ENCODE measurements at places on chromosomes 1 and 21.

- DNase-seq = no peak
Observed at GRCh38 chr1:154148807-154149206, 6.1 kb downstream of the NUP210L start.

DNA sequence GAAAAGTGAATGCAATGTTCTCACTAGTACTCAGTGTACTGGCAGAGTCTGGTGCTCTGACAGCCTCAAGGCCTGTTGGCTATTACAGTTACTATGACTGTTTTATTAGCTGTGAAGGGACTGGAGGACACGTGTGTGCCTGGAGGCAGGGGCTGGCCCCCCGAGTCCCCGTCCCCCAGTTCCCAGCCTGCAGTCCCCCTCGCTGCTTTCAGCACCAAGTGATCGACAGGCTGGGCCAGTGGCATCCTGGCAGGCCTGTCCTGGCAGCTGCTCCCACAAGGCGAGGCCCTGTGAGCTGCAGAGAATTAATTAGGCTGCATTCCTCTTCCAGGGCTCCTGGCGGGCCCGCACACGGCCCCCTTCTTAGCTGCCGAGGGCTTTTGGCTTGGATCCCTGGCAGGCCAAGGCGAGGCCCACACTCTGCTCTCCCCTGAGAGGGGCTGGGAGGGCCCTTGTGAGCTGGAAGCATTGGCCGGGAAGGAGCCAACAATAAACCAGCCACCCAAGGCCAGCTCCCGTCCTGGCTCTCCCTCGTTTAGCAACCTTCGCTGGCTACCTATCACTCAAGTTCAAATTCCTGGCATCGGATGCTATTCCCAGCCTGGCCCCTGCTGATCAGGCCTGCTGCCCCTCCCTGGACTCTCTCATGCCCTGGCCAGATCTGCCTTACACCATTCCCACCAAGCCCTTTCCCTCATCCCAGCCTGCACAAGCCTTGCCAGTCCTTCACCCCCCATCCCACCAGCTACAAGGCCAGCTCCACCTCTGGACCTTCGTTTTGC, 9.8 kb downstream of the EDN2 start:
- no peak for DNase-seq

GRCh38 chr1:177615251-177615650, 354.6 kb downstream of the SEC16B start:
- DNase-seq = no peak

GRCh38 chr1:171803045-171803444, 21.6 kb downstream of the METTL13 start:
- DNase-seq = no peak

GRCh38 chr1:23099171-23099536, 69.5 kb downstream of the LUZP1 start:
- no peak for DNase-seq

- DNase-seq = no peak
Observed at GRCh38 chr1:65208563-65208973, 60.6 kb downstream of the AK4 start.

DNA sequence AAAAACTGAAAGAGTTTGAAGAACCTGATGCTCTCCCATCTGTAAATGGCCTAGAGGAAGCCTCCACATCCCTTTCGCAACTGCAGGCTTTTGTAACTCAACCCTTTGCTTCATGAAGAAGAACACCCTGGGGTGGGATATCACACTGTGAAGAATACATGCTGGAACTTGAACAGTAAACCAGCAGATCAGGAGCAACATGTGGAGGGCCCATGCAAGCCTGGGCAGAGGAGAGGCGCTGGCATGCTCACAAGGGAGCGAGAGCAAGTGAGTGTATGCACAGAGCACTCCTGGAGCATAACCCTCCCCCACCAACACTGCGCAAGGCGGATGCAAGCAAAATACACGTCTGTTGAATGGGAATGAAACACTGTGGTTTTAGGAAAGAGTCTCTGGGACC, 24.6 kb upstream of the SPAG17 start:
- DNase-seq = no peak

DNA sequence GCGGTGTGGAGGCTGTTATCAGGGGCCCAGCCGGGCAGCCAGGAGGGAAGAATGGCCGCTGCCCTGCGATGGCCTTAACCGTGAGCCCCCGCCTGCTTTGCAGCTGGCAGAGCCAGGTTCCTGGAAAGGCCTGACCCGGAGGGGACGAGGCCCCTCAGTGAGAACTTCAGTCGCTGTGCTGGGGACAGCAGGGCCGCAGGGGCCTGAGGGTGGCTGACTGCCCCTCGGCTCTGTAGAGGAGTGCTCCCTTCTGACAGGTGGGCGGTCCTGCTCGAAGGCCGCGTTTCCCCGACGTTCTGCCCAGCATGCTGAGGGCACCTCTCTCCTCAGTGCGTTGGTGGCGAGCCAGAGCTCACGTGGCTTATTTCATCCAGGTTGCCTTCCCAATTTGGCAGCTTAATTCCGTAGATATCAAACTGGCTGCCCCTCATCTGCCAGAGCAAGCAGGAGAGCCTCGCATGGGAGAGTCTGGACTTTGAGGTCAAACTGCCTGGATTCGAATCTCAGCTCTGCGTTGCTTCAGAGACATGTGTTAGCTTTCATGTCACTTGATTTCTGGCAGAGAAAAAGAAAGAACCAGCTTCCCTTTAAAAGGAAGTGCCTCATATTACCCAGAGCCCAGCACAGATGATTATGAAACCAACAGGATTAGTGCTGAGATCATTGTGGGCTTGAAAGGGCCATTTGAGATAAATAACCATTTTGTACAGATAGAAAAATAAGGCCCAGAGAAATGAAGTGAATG, 239.8 kb downstream of the SDCCAG8 start:
- DNase-seq = no peak

- no peak for DNase-seq
Observed at GRCh38 chr1:4005431-4005830, 105.4 kb upstream of the C1orf174 start.

GRCh38 chr1:12244078-12244477, 14.2 kb downstream of the VPS13D start:
- DNase-seq = no peak

DNA sequence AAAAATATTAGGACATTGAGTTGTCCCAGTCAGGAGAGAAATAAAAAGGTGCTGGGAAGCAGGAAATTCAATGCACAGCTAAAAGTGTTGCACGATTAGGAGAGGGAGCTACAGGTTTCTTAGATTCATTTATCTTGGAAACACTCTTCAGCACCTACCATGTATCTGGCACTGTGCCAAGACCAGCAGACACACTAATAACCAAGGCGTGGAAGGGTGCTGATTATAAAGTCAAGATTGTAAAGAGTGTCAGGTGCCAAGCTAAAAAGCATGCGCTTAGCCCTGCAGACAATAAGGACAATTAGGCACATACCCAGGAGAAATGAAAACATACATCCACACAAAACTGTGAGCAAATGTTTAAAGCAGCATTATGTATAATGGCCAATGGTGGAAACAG, 129.9 kb downstream of the DSCAM start:
- no peak for DNase-seq

- no peak for DNase-seq
Observed at GRCh38 chr1:111571987-111572386, 47.6 kb upstream of the RAP1A start.

- DNase-seq = no peak
Observed at GRCh38 chr1:188590641-188591040, 1761.9 kb downstream of the PLA2G4A start.

GRCh38 chr1:154621875-154622274, 13.9 kb upstream of the ADAR start:
- DNase-seq = no peak

GRCh38 chr1:118185084-118185832, at the start of gene SPAG17:
Gene SPAG17, minus strand, starts transcription at chr1:118185228. Its CDS starts 71 bp downstream, at chr1:118185157.
- DNase-seq = no peak

DNA sequence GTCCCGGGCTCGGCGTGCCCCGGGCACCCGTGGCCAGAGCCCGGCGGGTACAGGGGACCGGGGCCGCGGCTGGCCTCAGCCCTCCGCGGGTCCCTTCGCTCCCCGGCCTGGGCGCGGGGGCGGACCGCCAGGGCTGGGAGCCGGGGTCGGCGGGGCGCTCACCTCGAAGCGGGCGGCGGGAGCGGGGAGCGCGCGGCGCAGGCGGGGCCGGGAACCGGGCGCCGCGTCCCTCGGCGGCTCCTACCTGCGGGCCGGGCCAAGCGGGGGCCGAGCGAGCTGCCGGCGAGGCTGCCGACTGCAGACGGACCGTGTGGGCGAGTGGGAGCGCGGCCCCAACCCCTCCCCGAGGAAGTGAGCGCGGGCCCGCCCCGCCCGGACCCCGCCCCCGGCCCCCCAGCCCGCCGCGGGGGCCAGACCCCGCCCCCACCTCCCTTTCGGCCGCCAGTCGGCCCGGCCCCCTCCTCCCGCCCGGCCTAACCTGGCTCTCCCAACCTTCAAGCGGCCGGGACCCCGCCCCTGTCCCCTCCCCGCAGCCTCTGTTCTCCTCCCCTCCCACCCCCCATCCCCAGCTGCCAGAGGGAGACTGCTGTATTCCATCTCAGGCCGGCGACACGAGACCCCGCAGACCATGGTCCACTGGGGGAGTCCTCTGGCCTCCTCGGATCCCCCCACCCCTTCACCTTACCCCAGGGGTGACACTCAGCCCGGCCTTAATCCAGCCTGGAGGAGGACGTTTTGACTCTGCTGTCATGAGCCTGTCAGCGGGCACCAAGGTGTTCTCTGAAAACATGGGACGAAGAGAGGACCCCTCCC, at the start of gene FHL3:
Gene FHL3, minus strand, starts transcription at position 320 of the 813 bp plus-strand sequence. CDS start 6,102 bp downstream, outside the sequence.
- peak; percentile 32 for DNase-seq

GRCh38 chr1:70737125-70737524, 310.5 kb downstream of the PTGER3 start:
- no peak for DNase-seq

DNA sequence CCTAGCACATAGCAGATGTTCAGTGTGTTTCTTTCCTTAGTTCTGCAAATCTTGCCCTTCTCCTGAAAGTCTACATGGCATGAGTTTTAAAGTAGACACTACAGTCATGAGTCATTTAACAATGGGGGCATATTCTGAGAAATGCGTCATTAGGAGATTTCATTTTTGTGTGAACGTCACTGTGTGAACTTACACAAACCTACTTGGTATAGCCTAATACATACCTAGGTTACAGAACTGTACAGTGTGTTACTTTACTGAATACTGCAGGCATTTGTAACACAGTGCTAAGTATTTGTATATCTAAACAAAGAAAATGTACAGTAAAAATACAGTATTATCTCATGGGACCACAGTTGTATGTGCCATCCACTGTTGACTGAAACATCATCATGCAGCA, 10.0 kb downstream of the TTF2 start:
- no peak for DNase-seq

DNA sequence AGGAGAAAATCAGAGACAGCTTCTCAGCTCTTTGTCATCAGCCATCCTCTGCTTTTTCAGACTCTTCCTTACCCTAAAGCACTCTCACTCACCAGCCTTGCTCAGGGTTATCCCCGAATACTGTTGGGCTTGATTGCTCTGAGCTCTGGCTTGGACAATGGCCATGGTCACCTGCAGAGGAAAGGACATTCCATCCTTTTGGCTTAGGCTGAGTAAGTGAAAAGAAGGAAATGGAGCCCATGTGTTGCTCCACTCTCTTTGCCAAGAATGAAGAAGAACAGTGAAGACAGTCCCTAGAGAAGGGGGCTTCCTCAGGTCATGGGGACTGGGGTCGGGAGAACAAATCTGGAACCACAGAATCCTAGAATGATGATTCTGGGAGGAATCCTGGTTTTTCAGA, 2.3 kb downstream of the MTMR11 start:
- DNase-seq = no peak

- no peak for DNase-seq
Observed at GRCh38 chr1:202221911-202222909, 28.6 kb downstream of the LGR6 start.

DNA sequence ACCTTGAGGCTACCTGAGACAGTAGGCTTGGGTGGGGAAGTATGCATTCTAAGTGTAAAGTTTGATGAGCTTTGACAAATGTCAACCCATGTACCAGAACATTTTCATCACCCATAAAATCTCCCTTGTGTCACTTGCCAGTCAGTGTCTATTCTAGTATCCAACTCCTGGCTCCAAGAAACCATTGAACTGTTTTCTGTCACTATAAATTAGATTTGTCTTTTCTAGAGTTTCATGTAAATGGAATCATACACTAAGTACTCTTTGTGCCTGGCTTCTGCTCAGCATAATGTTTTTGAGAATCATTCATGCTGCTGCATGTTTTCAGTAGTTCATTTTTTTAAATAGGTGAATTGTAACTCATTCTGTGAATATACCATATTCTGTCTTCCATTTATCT, 165.4 kb downstream of the DNM3 start:
- no peak for DNase-seq

DNA sequence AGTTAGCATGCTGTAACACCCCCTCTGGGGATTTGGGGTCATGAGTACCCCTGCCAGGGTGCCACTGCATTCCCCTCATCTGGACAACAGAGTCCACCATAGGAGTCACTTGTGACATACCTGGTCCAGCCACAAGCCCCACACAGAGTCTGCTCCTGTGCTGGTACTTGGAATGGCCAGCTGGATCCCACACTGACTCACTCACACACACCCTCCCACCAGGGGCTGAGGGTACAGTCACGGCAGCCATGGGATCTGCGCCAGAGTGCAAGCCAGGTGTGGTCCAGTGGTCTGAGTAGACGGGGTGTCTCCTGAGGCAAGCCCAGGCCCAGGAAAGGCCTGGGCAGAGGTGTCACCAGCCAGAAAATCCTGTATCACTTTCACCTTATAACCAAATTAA, 67.7 kb downstream of the MRPL39 start:
- no peak for DNase-seq

DNA sequence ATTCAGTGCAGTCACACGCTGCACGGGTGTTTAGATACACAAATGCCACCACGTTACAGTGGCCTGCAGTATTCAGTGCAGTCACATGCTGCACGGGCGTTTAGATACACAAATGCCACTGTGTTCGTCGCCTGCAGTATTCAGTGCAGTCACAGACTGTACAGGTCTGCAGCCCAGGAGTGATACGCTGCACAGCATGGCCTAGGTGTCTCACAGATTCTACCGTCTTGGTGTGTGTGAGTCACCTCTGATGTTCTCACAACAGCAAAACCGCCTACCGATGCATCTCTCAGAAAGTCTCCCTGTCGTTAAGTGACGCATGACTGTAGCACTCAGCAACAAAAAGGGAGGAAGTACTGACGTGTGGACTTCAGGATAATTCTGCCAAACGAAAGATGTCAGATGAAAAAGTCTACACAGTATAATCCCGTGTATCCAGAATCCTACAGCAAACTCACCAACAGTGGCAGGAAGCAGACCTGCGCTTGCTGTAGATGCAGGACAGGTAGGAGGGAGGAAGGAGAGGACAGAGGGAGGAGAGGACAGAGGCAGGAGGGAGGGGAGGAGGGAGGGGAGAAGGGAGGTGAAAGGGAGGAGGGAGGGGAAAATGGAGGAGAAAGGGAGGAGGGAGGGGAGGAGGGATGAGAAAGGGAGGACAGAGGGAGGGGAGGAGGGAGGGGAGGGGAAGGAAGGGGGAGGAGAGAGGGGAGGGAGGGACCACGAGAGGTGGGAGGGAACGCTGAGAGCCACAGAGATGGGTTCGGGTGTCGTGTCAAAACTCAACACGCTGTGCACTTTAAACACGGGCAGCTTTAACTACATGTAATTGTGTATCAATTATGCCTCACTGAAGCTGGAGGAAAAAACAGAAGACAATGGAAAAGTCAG, 36.3 kb upstream of the PCBP3 start:
- DNase-seq = no peak
